ENCODE measurements at places on chromosomes 1 and 21. TPM values are rescaled to one million over a fixed set of nuclear protein-coding genes. Genes with fewer than 3 reads are reported as not detected.

The SLC37A1 gene
- total RNA-seq, result 7.6 TPM

- DNase-seq, result no peak
Observed at GRCh38 chr1:171663854-171664575, 11.5 kb upstream of the MYOC start.

DNA sequence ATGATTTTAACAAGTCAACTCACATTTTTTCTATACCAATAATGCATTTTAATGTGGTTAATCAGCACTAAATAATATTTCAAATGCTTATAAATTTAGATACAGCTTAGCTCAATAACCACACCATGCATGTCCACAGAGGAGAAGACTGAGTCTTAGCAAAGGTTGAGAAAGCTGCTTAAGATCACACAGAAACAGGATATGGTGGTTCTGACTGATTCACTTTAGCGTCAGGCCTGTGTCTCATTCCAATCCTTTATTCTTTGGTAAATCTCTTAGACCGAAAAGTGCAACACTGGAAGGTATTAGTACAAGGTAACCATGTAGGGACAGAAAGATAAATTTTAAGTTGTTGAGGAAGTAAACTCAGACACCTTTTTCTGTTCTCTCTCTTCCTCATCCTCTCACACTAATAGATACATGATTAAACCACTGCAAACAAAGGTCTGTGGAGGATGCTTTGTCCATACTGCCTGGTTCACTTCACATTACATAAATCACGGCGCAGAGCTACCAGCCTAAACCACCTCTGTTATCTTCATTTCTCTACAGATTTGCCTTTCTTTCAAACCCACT is 139.0 kb downstream of the DPYD start:
- no peak for DNase-seq

GRCh38 chr1:7543718-7544090 is 227.4 kb upstream of the VAMP3 start:
- no peak for DNase-seq

The ADAMTSL4 gene
- total RNA-seq, result 0.73 TPM

The BSND gene
- total RNA-seq, result not detected

DNA sequence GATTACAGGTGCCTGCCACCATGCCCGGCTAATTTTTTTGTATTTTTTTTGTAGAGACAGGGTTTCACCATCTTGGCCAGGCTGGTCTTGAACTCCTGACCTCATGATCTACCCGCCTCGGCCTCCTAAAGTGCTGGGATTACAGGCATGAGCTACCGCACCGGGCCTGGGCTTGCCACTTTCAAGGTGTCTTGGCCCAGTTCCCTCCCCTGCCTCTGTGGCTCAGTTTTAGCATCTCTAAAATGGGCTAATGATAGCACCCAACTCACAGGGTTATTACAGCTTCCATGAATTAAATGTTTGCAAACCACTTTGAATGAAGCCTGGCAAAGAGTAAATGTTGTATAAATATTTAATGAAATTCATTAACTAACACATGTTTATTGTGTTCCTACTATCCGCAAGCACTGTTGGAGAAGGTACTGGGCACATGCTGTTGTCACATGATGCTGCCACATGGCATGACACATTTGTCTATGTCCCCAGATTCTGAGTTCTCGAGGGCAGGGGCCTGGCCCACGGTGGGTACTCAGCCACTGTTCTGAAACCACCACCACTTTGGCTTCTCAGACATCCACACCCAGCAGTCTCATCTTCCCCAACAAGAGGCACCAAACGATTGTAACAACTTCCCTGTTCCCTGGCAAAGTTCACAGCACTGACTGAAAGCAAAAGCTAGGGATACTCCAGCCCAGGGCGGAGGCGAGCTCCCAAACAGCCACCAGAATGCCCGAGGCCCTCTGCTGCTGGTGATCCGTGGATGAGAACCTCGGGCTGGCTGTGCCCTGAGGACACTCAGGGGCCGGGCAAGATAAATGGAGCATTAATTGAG is 9.7 kb downstream of the IFFO2 start:
- DNase-seq, result no peak

The TNFSF4 gene
- total RNA-seq, result 59.6 TPM

- DNase-seq, result no peak
Observed at GRCh38 chr1:226363801-226364513, 43.9 kb downstream of the PARP1 start.

GRCh38 chr1:173213665-173214064 is 6.5 kb upstream of the TNFSF4 start:
- no peak for DNase-seq

- DNase-seq, result peak; percentile 22
Observed at GRCh38 chr1:241411056-241411775, 54.2 kb upstream of the RGS7 start.

The ZNF684 gene
- total RNA-seq, result 5.5 TPM

DNA sequence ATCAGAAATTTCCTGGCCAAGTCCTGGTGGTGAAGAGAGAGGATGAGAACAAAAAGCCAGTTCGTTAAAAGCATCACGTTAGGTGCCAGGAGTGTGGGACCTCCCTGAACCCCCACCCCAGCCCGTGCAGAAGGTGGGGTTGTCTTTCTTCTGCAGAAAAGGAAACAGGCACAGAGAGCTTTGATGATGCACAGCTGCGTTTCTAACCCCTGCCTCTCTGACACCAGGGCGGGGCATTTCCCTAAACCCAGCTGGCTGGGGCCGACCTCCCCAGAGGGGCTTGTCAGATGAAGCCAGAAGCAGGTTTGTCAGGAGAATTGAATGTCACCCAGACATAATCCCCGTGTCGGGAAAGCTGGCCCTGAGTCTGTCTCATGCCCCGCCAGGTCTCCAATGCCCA is 189.3 kb upstream of the EDN2 start:
- DNase-seq, result no peak

The C1orf116 gene
- 0.07 TPM for total RNA-seq

The DENND1B gene
- total RNA-seq, result 3.3 TPM

GRCh38 chr1:226492426-226493137 is 56.0 kb upstream of the STUM start:
- DNase-seq, result no peak

DNA sequence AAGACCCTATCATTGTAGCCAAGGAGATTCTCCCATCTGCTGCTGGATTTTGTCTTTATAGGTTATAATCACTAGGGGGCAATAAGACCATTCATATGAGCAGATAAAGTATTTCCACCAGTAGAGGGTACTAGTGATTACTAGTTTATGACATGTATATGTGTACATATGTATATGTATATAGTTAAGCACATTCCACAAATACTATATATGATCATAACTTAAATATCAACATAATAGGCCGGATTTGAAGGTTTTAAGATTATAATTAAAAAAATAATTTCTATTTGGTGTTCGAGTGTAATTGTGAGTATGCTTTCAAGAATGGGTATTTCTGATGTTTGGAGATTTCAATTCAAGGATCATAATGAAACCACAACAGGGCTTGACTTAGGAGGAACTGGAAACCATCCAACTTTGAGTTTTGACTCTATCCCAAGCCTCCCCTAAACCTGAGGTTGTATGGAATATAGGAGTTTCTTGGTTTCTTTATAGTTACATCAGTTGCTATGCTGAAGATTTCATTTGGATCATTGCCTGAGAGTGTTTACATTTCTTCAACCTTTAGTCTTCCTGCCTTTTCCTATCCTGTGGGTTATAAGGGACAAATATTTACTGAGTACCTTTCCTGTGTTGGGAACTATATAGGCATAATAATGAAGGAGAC is 16.9 kb downstream of the TCEANC2 start:
- DNase-seq, result peak; percentile 69

The TFF2 gene
- not detected for total RNA-seq

The C2CD2 gene
- 33.6 TPM for total RNA-seq

DNA sequence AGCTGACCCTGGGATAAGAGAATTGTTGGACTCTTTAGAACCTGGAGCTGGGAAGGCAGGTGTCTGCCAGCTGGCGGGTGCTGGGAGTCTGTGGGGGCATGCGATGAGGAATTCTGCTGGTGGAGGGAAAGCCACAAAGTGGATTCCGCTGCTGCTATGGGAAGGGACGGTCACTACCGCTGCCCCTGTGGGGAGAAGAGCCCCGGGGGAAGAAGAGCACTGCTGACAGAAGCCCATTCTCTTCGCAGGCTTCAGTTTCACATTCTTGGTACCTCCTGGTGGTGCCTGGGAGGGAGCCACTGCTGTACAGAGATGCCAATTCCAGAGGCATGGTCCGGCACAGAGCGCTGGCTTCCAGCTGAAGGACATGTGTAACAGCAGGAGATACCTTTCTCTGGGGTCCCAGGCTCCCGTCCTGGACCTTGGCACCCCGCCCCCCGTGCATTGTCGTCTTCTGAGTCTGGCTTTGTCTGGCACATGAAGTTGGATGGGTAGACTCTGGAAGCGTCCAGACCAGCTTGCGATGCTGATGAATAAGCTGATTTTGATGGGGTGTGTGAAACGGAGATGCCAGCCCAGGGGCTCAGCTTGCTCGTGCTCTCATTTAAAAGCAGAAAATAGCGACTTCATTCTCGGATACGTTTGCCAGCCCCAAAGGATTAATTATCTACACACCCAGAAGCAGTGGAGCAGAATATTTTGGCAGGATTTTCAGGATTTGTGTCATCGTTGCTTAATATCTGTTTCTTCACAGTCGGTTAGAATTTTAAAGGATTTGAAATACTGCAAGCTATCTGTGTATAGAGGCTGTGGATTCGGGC is 13.2 kb downstream of the PDXK start:
- DNase-seq, result no peak
